ENCODE measurements at places on chromosomes 2 and 18. TPM values are rescaled to one million over a fixed set of nuclear protein-coding genes. Genes with fewer than 3 reads are reported as not detected.

DNA sequence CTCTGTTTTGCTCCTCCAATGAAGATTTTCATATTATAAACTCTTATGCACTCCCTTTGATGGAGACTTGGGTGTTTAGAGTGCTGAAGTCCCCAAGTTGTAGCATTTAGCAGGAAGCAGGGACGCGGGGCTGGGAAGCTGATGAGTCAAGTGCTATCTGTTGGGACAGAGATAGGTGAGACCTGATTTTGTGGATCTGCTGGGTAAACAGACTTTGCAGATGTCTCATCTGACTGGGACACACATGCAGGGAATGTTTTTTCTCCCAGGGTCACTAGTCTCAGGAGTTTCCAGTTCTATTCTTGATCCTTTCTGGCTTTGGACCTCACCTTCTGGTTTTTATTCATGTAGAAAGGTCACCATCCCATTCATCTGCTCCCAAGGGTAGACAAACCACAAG, 79.7 kb upstream of the ACAA2 start:
- no peak for DNase-seq

- peak; percentile 19 for DNase-seq
These were observed 323.2 kb downstream of the PLCL1 start for GRCh38 chr2:198127627-198128026.

- no peak for DNase-seq
These were observed 342.3 kb downstream of the ARHGAP15 start for GRCh38 chr2:143471550-143471949.

DNA sequence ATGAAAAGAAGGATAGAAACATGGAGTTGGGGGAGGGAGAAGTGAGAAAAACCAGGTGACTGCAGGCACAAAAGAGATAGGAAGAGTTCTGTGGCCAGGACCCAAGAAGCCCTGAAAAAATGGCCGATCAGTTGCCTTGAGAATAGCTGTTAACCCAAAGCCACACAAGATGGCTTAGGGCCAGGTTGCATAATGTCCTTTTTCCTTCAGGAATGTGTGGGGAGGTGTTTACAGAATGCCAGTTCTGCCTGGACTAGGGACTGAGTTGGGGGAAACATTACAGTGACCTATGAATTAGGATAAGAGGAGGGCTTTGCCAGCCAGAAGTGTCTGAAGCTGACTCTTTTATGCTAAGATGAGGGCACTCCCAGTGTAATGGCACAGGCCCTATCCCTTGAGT, 17.1 kb downstream of the FAM110C start:
- DNase-seq: no peak

DNA sequence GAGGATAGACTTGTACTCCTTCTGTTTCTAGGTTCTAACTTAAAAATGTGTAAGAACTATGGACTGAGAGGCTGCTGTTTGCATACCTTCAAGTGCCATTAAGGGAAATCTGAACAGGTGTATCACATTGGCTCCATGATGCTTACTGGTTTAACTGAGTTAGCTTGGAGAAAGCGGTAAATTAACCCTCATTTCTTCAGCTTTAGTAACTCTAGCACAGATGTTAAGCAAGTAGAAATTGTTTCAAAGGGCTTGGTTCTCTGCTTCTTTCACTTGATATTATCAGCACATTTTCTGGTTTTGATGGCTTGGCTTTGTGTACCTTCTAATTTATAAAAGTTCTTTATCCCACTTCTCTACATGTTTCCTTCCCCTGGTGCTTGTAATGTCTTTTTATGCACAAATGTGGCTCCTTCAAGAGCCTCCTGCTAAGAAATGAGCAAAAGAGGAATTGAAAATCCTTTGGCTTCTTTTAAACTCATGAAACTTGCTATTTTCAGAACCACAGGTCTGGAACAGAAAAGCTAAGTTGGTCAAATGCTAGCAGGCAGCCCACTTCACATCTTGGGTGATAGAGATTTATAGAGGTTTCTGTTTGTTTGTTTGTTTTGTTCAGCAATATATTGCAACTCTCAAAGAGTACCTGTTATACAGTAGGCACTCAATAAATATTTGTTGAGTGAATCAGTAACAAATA, 249.9 kb upstream of the THUMPD2 start:
- no peak for DNase-seq

AQP12B gene
- total RNA-seq: not detected

FHOD3 gene
- 4.9 TPM for total RNA-seq

UGT1A1 gene
- total RNA-seq: not detected

ST8SIA5 gene
- total RNA-seq: not detected

Measured in uterus (tissue), 4 donors.